ENCODE measurements at places on chromosomes 4 and X.

DNA sequence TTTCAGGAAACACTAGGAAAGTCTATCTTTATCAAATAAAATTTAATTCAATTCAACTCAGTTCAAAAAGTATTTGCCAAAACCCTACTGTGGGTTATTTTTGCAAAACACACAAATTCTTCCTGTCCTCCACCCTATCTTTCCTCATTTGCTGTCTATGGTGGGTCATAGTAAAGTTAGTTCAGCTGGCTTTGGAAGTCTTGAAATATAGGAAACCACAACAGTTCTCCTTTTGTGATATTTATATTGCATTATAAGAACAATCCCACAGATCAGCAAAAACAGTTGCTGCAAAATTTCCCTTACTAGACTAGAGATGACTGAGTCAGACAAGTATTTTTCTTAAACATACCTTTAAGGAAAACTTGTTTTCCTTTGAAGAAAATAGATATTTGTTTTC is 22.2 kb downstream of the CYBB start:
- DNase-seq, result no peak

- DNase-seq, result no peak
Measured at GRCh38 chr4:74042681-74043080, 4.2 kb upstream of the CXCL3 start.

DNA sequence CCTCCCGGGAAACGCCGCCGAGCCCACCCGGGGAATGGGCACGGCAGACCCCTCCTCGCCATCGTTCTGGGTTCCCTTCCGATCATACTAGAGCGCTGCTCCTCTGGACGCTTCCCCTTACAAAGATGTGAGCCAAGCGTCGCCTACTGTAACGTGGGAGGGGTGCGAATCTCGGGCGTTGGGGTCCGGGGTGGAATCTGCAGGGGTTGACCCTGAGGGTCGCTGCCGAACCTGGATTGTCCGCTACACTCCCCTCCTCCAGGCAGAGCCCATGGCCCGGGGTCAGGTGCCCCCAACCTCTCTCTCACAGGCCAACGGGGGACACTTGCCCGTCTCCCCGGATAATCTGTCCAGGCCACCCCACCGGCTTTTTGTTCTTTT is 13.8 kb downstream of the BCOR start:
- DNase-seq, result no peak

DNA sequence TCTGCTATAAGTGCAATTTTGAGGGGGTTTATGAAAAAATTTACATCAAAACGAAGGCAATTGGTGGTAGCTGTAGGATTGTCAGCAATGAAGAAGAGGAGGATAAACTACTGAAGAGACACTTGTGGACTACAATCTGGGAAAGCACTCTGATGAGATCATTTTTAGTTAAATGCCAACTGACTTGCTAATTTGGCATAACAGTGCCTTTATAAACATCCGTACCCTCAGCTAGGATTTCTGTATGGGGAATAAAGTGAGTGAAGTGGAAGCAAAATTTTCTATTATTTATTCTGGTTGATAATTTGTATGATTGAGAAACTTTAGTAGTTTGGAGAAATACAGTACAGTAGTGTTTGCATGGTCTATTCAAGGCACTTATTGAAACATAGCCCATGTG is 11.2 kb upstream of the GNRHR start:
- DNase-seq, result no peak

GRCh38 chrX:9196961-9197640 is 163.2 kb upstream of the FAM9B start:
- no peak for DNase-seq

DNA sequence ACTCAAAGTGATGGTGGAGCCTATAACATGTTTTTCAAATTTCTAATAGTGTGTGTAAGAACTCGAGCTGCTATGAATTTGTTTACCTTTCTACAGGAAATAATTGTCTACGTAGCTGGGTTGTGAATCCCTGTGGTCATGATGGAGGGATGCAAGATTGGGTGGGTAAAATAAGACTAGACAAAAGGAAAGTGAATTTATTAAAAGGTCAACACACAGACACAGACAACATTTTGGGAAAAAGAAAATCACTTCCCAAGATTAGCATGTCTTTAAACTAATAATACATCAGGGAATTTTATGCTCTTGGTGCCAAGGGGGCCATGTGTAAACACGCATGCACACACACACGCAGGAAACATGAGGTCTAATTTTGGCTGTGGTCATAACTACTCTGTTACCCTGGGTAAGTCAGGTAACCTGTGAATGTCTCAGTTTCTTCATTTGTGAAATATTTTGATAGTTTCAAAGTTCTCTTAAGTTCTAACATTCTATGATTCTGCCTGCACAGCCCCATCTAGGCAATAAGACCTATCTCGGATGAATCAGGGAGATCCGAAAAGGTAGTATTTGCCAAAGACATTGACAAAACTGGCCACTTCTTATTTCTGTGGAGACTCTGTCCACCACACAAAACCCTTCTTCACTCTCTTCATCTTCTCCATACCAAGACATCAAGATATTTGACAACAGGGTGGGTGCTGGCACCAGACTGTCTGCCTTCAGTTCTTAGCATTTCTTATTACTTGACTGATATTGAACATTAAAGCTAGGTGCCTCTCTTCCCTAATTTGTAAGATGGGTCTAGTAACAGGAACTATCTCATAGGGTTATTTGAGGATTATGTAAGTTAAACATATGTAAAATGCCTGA is 1.6 kb upstream of the UNC5C start:
- no peak for DNase-seq

DNA sequence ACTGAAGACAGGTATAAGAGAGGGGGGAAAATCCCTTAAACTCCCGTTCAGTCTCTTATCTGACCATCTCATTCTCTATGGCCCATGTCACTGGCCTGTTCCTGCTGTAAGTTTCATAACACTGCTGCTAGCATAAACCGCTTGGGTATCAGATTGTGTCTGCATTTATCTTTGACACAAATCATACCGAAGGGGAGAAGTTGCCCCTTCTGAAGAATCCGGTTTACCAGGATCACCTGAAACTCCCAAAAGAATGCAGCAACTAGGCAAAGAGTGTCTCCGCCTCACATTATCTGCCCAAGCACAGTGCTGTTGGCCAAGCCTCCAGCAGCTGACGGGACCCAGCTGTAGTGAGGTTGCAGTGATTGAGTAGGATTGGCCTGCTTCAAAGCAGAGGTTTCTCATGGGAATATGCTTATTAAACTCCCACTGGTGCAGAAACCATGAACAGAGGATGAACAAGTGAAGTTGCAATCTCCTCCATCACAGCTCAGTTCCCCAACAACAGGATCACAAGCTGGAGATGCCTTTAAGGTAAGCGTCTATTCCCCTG is 71.3 kb upstream of the PUDP start:
- no peak for DNase-seq

DNA sequence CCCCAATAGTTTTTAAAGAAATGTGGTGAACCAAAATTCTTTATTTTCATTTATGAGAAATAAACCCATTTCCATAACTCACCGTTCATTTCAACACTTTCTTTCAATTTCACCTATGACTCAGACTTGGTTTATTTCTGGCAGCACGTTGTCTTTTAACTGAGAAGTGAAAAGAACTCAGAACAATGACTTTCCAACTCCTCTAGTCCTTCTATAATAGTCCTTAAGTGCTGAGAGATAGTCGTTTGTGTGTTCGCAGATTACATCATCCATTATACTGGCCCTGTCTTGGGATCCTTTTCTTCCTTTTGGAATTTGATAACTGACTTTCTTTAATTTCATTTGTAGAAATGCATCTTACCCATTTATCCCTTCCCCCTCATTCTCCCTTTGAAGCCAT is 113.6 kb downstream of the GLUD2 start:
- no peak for DNase-seq

GRCh38 chrX:49308604-49309269 is 5.3 kb downstream of the GAGE10 start:
- no peak for DNase-seq

GRCh38 chrX:123983240-123983639 is 21.7 kb downstream of the STAG2 start:
- DNase-seq, result no peak

DNA sequence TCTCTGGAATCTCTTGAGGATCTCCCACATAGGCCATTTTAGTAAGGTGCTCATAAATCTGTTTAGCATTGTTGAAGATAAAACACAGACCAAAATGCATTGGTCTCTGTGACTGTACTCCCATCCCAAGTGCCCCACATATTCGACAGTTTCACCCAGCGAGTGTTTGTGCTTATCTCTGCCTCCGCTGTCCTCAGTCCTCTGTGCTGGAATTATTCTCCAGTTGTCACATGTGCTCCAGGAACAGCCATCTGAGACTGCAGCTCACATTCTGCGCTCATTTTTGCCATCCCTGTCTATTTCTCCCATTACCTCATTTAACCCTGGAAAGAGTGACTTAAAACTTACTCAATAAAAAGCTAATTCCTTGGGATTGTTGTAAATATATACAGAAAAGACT is 27.6 kb upstream of the DCHS2 start:
- DNase-seq, result no peak

DNA sequence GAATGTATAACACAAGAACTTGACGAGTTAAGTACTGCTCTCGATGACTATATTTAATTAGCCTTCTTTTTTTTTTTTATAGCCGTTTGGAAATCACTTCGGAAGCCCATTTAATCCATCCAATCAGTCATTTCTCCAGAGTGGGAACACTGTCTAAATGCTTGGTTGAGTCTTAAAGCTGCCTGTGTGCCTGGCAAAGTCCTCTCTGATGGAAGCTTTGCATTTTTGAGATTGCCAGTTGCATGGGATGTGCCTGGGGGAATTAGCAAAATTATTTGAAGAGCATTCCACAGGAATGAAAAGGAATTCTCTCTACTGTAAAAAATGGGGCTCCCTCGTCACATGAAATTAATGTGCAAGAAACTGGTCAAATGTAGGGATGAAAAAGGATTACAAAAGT is 398.8 kb upstream of the RPS6KA3 start:
- no peak for DNase-seq

GRCh38 chr4:57039345-57039744 is 60.6 kb downstream of the POLR2B start:
- DNase-seq, result no peak

All from stimulated activated CD4-positive, alpha-beta T cell treated with anti-CD3 and anti-CD28 coated beads, TNF-alpha, amount 100 ng/mL, for 24 hours (primary cell).